Stimulated activated CD4-positive, alpha-beta T cell treated with anti-CD3 and anti-CD28 coated beads, Interleukin-2, amount 100 ng/mL, for 24 hours (primary cell): ENCODE measurements at places on chromosomes 4 and X.
A peak's percentile ranks its signal among the peaks of the same experiment; 100 is the strongest.

DNA sequence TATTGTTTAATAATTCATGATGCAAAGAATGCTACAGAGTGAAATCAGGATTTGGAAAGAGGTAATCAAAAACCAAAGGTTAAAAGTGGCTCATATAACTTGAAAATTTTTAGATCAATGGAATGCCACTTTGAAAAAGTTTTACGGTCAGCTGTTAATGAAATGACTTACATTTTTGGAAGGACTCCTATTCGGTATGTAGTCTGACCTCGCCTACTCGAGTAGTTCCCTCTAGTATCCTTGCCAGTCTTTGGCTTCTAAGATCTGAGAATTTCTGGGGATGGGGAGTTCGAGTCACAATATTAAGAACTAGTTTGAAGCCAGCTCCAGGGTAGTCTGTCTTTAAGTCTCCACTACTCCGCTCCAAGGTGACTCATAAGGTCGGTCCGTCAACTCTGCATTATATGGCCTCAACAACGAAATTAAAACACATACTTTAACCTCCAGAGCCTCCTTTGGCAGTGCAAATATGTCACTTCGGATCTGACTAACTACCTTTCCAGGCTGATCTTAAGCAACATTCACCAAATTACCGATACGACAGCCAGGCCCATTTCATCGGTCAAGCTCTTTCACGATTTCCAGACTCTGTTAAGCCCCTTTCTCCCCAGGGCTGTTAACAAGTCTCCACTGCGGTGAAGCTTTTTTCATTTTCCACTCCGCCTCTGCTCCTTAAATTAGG is 733 bp upstream of the NAA15 start:
- DNase-seq = no peak

DNA sequence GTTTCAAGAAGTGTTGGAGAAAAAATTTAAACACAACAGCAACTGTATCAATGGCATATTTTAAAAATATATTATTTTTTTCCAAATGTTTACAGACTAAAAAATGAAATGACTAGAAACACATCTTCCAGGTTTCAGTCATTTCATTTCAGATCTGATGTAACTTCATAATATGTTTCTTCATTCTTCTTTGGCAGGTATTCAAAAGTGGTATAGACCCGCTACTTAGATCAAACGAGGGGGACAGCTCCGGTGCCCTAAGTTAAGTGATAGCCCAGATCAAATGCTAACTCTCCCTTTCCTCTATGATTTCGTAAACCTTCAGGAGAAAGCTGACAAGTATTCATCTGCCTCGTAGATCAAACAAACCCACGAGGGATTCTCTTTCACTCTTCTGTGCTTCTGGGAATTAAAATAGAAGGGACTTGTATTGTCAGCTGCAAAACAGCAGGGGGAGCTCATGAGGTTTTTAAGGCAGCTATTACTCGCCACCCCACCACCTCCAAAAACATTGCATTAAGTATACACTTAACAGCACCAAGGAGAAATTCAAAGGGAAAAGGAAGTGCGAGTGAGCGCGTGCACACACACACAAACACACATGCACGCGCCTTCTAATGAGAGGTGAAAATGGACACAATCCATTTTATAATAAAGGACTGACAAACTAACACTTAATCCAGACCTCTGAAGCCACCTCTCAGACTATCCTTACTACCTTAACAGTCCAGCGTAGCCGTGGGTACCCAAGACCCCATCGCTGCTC is 21.4 kb downstream of the HELT start:
- peak; percentile 35 for DNase-seq

DNA sequence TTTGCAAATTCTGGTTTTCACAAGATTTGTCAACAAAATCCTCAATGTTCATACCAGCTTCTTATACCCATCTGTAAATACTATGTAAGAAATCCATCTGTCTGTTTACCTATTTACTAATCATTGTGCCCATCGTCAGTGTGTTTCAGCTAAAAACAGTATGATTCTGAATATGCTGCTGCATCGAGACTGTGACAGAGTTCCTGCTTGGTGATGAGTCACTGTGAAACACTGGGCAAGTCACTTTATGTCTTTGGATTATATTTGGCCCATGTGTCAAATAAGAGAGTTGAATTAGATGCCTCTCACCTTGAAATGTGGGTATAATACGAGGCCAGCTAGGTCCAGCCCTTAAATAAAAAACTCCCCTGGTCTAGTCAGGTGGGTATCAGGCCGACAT is 79.3 kb downstream of the CBLL2 start:
- DNase-seq = no peak

DNA sequence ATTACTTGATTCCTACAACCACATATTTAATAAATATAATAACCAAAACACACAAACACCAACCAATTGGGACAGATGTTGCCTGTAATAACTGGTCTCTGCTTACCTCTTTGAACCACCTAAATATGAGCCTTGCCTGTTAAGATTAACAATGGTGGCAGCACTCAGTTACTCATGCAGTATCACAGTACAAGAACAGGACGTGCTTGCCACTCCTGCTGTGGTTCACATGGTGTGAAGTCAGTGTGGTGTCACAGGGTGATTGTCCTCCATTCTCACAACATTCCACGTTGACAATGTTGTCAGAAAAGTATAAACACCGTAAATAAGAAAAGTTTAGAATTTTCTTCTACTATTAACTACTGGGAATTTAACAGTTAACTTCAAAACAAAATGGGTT is 365.0 kb downstream of the PPP3CA start:
- no peak for DNase-seq

DNA sequence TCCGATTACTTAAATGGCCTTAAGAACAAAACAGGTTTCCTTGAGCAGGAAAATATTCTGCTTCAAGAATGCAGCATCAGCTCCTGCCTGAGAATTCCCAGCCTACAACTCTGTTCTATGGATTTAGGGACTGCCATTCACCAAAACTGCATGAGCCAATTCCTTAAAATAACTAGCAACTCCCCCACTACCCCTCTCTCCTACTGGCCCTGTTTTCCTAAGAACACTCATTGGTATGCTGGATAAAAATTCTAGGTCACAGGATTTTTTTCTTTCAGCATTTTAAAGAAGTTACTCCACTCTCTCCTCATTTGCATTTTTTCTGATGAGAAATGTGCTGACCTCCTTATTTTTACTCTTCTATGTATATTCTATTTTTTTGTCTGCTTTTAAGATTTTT is 347.1 kb downstream of the IDS start:
- no peak for DNase-seq

GRCh38 chr4:34043131-34043530 is 2201.2 kb downstream of the ARAP2 start:
- no peak for DNase-seq

GRCh38 chr4:104501290-104501689 is 6.6 kb upstream of the CXXC4 start:
- DNase-seq = no peak

DNA sequence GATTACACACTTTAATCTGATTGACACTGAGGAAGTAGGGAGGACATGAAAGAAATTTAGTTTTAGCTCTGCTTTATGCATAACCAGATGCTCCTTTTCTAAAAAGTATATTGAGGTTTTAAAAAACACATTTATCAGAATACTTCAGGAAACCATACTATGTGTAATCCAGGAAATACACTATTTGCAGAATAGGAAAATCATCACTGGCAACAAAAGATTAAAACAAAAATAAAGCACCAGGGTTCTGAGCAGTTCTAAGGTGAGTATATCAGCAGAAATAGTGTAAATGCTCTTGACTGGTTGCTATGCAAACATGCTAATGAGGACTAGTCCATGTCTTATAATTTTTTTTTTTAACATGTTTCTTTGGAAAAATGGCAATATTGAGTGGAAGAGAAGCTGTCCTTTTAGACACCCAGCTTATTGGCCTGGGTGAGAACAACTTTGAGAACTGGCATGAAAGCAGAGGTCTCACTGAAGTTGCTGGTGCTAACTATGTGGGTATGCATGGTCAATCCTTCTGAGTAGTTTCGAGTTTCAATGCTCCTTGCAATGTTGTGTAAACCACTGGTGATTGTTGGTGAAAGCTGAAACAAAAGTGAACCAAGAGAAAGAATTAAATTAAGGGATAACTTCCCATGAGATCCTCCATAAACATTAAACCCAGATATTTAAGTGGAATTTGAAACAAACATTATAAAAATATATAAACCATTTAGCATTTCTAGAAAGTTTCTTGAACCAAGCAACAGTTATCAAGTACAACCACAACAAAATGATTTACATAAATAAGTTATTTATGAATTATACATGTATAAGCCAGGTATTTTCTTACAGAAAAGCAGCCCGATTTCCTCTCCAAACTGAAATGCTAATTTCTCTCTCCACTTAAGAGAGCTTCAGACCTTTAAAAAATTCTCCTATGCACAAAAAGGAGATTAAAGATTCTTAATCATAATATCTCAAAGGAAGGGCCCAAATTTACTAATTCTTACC is 20.4 kb upstream of the SCD5 start:
- DNase-seq = no peak

GRCh38 chrX:47612418-47612817 is 7.2 kb downstream of the SYN1 start:
- no peak for DNase-seq

GRCh38 chrX:23888887-23889501 is 18.7 kb downstream of the APOO start:
- no peak for DNase-seq

GRCh38 chr4:63901304-63901703 is 507.9 kb downstream of the TECRL start:
- no peak for DNase-seq

DNA sequence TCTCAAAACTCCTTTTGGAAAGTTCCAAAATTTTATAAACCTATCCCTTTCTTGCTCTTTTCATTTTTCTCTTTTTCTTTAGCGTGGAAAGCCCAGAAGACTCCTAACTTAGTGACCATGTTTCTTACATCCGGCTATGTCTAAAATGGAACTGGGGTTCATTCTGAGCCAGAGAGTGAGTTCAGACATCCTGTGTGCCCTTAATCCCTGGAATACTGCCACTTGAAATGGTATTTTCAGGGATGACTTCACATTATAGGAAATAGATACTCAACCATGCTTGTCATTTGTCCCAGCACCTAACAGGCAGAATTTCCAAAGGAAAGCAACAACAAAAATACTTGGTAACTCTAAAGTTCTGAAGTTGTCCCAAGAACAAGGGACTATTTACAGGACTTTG is 379.6 kb downstream of the ARHGAP24 start:
- no peak for DNase-seq

- no peak for DNase-seq
Measured at GRCh38 chrX:100405424-100405823, 4.6 kb downstream of the PCDH19 start.

- no peak for DNase-seq
Measured at GRCh38 chr4:150038335-150039076, 39.7 kb upstream of the DCLK2 start.

DNA sequence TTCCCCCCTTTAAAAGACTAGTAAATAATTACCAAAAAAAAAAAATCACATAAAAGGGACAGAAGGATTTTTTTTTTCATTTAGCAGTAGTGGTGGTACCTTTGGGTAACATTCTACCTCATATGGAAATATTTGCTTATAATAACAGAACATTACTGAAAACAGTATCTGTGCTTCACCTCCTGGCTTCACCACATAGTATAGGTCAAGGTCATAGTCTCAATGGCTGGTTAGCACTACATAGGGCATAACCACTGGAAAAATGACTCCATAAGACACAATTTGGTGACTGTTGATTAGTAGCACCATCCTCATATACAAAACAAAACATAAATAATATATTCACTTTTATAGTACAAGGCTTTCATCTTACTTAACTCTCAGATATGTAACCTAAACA is 34.7 kb downstream of the MANBA start:
- DNase-seq = no peak

DNA sequence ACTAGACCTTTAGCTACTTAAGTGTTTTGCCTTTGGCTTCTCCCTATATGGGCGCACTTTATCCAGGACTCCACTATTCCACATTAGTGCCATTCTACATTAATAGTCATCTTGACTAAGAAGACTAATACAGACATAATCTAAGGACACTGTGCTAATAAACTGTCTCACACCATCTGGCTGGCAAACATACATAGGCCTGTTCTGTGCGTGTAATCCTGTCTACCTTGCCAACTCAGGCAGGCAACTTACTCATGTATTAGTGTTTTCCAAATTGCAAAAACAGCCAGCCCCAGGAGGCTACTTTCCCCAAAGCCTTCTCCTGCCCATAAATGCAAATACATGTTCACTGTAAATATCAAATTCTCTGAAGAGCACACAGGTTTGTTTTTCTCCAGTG is 587.3 kb downstream of the TMA16 start:
- no peak for DNase-seq

- no peak for DNase-seq
Measured at GRCh38 chr4:165461159-165461821, 82.5 kb downstream of the CPE start.

DNA sequence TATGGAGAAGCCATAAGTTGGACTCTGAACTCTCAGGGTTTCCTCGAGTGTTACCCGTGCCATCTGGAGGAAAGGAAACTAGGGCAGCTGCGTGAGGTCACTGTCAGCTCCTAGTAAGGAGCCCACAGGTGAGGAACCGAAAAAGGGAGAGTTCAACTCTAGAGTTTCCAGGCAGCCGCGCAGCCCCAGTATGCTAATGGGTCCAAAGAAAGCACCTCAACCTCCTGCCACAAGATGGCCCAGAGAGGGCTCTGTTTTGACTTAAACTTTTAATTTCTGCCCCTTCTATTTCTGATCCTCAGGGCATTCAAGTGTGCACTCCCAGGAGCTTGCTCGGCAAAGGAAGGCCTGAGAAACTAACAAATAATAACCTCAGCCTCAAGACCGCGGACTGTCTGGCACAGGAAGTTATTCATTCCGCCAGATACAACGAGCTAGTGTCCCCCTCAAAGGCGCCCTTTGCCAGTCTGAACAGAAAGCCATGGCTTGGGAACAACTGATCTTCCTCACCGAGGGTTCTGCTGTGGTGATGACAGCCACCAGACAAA is 13.9 kb downstream of the SCARB2 start:
- DNase-seq = no peak

DNA sequence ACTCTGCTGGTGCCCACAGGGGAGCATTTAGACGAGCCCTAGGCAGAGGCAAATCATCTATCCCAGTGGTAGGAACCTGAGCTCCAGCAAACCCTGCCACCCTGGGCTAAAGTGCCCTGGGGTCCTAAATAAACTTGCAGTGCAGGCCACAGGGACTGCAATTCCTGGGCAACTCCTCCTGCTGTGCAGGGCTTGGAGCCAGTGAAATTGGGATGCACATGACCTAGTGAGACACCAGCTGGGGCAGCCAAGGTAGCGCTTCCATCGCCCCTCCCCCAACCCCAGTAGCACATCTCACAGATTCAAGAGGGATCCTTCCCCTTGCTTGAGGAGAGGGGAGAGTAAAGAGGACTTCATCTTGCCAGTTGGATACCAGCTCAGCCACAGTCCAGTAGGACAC is 44.1 kb downstream of the CHRNA9 start:
- DNase-seq = no peak
